Activated CD8-positive, alpha-beta memory T cell treated with anti-CD3 and anti-CD28 coated beads for 48 hours (primary cell): ENCODE measurements at places on chromosomes 2 and 18.

GRCh38 chr2:108382196-108382595, 4.4 kb downstream of the SULT1C4 start:
- no peak for DNase-seq

- no peak for DNase-seq
Observed at GRCh38 chr18:39365836-39366485, 1800.4 kb upstream of the CELF4 start.

GRCh38 chr2:174054926-174055325, 89.8 kb upstream of the SP3 start:
- DNase-seq = no peak

GRCh38 chr2:230942920-230943896, 18.2 kb upstream of the GPR55 start:
- DNase-seq = no peak

GRCh38 chr2:138094031-138094430, 129.8 kb downstream of the HNMT start:
- no peak for DNase-seq

DNA sequence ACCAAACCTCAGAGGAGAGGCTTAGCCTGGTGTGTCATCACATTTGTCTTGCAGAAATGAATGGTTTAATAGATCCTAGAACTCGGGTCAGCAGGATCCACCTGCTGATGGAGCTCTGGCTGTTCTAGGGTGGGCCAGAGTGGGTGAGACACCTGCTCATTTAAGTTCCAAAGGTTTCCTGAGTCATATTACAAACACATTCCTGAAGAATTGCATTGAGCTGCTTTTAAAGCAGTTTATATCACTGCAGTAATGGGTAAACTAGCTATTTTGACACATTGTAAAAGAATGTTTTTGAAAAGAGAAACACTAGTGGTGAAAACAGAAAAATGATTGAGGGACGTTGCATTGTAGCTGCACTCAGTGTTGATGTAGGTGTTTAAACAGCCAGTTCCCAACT, 175.3 kb upstream of the TCF4 start:
- no peak for DNase-seq

DNA sequence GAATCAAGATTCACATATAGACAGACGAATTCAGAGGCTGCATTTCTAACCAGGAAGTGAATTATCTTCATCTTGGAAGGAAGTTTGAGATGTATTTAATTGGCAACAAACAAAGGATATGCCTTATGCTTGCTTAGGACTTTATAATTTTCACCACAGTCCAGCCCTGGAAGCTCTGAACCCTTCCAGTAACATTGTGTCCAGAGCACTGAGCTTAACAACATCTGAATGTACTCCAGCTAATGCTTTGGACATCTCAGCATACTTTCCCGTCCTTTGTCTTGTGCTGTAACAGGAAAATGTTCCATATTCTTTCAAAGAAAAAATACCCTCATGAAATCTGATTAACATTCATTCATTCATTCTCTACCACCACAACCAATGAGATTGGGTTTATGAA, 136.3 kb upstream of the SPATS2L start:
- DNase-seq = no peak

DNA sequence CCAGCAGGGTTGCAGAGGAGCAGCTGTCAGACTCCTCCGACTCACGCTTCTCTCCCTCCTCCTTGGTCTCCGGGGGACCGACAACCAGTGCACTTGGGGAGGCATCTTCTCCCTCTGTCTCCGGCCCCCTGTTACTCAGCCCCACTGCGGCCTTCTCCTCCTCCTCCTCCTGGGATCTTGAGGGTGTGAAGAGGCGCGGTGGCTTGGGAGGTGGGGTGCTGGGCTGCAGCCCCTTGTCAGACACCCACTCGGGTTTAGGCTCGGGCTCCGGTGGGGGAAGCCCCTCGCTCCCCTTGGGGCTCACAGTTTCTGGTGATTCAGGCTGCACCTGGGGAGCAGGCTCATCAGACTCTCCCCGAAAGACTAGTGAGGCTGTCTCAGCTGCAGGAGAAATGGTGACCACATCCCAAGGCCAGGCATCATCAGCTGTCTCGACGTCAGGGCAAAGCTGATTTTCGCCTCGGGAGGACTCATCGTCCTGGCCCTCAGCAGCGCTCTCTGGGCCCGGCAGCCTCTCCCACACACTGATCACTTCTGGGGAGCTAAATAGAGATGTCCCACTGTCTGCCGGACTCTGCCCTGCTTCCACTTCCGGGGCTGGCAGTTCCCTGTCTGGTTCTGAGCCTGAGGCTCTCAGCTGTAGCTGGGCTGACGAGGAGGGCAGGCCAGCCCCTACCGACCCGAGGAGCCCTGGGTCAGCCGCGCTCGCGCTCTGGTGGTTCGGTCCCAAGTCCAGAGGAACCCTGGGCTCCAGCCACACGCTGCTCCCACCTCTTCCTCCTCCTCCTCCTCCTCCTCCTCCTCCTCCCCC, 9.0 kb upstream of the SFXN5 start:
- no peak for DNase-seq

DNA sequence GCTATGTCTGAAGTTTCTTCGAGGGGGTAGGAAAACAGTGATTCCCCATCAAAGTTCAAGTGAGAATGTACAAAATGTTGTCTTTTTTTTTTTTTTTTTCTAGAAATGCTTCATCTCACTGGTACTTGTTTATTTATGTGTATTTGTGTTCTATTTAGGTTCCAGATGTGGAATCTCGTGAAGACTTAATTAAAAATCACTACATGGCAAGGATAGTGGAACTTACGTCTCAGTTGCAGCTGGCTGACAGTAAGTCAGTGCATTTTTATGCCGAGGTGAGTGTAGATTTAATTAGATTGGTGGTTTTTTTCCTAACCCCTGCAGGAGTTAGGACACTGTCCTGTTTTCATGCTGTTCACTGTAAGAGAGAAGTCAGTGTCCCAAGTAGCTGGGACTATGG, 22.8 kb upstream of the STON1 start:
- no peak for DNase-seq

- DNase-seq = no peak
Observed at GRCh38 chr2:39849982-39850526, 71.0 kb upstream of the THUMPD2 start.

- no peak for DNase-seq
Observed at GRCh38 chr2:138811431-138811830, 31.2 kb upstream of the NXPH2 start.

DNA sequence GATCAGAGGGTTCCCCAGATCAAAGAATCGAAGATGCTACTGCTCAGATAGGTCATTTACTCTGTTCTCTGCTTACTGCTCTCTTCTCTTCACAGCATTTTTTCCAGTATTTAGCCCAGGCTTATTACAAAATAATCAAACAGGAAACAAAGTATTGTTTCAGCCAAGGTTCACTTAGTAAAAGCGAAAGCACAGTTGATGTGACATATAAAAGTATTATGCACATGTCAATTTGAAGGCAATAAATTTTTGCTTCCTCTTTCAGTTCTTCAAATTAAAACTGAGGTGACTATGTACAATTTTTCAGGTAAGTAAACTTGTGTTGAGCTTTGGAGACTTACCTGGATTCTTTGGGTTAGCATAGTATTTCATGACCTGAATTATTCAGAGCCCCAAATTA, 262.8 kb upstream of the CHST9 start:
- DNase-seq = no peak

GRCh38 chr2:86298411-86299390, 38.7 kb downstream of the REEP1 start:
- DNase-seq = no peak

GRCh38 chr2:108535357-108535631, 1.0 kb downstream of the LIMS1 start:
- DNase-seq = no peak

DNA sequence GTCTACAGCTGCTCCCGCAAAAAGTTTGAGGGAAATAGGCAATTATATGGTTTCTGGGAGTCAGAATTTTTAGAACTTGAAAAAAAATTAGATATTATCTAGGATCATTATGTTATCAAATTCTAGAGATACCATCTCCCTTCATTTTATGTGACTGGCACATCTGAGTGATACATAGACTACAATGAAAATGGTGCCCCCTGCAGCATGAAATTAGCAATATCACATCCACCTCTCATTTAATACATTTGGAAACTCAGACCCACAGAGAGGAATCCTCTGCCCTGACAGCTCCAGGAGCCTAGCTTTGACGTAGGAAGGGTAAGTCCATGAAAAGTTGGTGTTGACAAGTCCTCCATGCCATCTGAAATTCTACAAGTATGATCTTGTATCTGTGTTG, 381.6 kb downstream of the SUCLG1 start:
- DNase-seq = no peak

GRCh38 chr2:158967731-158968395, 577 bp upstream of the TANC1 start:
- no peak for DNase-seq

- DNase-seq = no peak
Observed at GRCh38 chr2:152344579-152345195, 9.7 kb downstream of the FMNL2 start.

DNA sequence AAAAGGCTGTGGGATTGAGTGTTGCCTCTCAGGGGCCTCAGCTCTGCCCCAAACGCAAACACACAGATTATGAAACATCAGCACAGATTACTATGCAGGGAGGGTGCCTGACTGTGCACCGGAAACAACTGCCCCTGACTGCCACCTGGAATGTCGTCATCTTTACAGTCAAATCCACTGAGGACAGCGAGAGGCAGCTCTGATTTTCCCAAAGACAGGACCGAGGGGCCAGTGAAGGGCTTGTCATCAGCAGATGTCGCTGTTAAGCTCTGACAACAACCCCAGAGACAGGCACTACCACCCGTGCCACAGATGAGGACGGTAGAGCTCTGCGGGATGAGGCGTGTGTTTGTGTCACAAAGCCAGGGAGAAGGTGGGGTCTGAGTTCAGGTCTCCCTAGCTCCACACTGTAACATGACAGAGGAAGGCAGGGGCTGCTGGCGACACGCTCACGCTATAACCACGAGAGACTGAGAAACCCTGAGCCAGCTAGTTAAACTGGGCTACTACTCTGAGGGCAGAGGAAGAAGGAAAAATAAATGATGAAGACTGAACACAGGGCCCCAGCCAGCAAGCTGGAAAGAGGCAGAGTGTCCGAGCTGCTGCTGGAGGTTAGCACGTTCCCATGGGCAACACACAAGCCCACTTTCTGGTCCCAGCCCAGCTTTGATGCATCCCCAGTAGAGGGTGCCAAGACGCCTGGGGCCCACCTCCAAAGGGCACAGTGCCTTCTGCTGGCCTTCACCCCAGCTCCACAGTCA, 47.0 kb downstream of the PARD6G start:
- DNase-seq = no peak

GRCh38 chr2:39215545-39215944, 28.2 kb downstream of the CDKL4 start:
- DNase-seq = no peak

- no peak for DNase-seq
Observed at GRCh38 chr18:13131283-13131682, 87.3 kb upstream of the LDLRAD4 start.

DNA sequence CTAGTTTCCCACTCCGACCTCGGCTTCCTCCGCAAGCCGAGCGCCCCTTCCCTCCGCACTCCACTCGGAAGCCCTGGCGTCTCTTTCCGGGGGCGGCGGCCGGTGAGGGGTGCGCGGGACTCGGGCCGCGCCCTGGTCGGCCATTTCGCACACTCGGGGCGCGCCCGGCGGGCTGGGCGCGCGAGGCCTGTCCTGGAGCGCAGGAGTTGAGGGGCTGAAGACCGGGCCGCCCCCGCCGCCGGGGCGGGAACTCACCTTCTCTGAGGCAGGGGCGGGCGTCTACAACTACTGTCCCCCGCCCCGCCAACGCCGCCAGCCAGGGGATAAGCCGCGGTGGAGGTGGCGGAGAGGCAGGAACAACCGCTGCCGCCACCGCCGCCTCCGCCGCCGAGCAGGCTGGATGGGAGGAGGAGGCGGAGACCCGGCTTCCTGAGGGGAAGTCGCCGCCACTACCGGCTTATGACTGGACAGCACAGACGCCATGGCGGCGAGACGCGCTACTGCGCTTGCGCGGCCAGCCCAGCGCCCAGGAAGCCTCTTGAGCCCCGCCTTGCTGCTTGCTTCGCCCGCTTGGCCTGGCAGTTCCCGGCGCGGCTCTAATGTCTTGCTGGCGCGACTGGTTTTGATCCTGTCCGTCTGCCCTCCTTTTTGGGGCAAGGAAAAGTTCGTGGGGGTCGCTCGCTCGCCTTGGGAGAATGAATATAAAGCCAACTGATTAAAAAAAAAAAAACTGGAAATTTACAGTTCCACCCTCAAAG, at the start of gene KRCC1:
TSS of gene KRCC1 (minus strand) at position 413 of the 758 bp plus-strand sequence. CDS start 27,220 bp downstream, outside the sequence.
- DNase-seq = peak; percentile 77

GRCh38 chr2:134603966-134604365, 114.8 kb downstream of the TMEM163 start:
- no peak for DNase-seq

GRCh38 chr2:24830786-24831185, 37.6 kb downstream of the CENPO start:
- no peak for DNase-seq

GRCh38 chr2:73749314-73749713, 12.2 kb upstream of the TPRKB start:
- DNase-seq = no peak

DNA sequence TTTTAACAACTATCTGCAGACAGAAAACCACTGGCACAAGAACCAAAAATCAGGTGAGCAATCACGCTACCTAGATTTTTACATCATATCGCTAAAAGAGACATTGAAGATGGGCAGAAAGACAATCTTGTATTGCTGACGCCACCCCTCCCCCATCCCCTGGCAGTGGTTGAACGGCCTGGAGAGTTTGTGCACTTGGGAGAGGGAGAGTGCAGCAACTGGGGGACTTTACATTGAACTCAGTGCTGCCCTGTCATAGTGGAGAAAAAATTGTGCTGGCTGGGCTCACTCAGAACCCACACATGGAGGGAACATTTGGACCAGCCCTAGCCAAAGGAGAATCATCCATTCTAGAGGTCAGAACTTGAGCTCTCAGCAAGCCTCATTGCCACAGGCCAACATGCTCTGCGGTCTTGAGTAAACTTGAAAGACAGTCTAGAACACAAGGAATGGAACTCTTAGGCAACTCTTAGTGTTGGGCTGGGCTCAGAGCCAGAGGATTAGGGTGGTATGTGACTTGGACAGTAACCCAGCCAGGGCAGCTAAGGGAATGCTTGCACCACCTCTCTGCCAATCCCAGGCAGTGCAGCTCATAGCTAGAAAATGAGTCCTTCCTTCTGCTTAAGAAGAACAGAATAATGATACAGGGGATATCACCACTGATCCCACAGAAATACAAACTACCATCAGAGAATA, 220.0 kb upstream of the CYP26B1 start:
- DNase-seq = no peak

GRCh38 chr2:60962528-60962927, 55.0 kb upstream of the PEX13 start:
- no peak for DNase-seq

DNA sequence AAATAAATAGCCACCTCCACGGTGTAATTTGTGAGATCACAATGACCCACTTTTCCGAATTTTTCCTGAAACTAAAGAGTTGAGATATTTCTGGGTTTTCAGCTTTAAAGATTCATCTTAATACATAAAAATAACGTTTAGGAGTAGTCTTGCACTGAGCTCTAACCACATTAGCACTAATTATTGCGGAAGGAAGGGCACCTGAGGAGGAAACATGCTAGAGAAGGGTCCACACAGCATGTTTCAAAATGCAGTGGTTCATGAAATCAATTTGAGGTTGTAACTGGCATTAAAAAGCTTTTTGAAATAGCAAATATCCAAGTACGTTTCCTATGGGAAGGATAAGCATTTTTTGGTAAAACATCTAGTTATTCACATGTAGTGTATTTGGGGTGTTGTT, 8.4 kb downstream of the INPP4A start:
- no peak for DNase-seq
